ENCODE measurements at places on chromosomes 13 and 19.

- DNase-seq: no peak
Observed at GRCh38 chr13:95233026-95233635, 68.1 kb downstream of the ABCC4 start.

GRCh38 chr19:56748378-56748777 lies 76.8 kb upstream of the ZNF835 start:
- DNase-seq: no peak

- no peak for DNase-seq
Observed at GRCh38 chr13:49641801-49642291, 13.5 kb downstream of the ARL11 start.

GRCh38 chr19:31436121-31436776 lies 87.0 kb upstream of the TSHZ3 start:
- no peak for DNase-seq

DNA sequence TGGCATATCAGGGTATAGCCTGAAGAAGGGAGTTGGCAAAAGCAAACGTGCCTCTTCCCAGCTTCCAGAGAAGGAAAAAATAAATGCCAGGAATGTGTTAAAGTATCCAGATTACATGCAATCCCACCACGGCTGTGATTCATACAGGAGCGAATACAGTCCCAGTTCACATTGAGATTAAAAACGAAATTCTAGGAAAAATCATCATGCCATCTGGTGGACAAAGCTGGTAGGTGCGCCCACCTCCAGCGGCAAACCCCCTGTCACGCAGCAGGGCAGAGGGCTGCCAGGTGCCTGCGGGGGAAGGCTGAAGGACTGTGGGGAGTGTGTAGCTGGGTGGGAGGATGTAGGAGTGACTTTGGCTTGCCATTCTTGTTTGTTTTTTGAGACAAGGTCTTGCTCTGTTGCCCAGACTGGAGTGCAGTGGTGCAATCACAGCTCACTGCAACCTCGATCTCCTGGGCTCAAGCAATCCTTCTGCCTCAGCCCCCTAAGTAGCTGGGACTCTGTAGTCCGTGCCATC lies 6.4 kb upstream of the DMWD start:
- peak; percentile 31 for DNase-seq

DNA sequence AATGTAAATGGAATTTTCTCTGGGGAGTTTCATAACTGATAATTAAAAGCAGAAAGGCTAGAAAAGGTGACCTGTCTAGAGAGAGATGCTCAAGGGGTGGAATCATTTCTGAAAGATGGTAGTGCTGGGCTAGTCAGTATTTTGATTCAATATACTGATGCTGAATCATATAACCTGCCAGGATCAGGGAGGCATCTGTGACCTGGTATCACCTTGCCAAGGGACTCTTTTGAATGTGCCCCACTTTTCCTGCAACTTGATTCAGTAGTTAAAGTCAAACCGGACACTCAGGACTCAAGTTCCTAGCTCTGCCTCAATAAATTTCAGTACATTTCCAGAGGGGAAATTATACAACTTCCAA lies 15.8 kb downstream of the LCP1 start:
- no peak for DNase-seq

DNA sequence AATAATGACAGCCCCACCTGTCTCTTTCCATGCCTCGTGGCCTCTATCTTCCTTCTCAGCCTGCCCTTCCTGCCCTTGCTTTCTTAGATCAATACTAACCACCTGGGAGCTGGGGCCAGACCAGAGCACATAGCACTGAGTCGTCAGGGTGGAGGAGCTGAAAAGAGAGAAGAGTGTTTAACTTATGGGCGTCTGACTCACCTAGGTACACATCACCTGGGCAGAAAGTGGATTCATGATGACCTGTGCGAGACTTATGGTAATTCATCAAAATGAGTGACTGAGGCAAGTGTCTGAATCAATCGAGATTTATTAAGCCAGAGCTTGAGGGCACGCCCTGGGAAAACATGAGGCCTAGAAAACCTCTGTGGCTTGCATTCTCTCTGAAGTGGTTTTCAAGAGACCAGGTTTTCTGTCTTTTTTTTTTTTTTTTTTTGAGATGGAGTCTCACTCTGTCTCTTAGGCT lies 19.2 kb downstream of the CEACAM6 start:
- no peak for DNase-seq

DNA sequence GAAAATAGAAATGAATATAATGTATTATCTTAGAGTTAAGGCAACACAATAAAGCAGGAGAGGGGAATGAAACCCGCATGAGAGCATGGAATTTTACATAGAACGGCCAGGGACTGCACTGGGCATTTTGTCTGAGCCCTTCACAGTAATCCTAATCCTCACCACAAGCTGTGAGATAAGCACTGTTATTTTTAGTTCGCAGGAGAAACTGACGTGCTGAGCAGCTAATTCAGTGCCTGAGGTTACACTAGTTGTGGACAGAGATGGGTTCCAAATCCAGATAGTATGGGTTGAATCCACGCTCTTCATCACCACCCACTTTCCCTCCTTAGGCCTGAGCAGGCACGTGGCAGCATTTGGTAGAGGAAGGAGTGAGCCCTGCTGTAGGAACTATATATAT lies 24.8 kb upstream of the ZNF527 start:
- no peak for DNase-seq

DNA sequence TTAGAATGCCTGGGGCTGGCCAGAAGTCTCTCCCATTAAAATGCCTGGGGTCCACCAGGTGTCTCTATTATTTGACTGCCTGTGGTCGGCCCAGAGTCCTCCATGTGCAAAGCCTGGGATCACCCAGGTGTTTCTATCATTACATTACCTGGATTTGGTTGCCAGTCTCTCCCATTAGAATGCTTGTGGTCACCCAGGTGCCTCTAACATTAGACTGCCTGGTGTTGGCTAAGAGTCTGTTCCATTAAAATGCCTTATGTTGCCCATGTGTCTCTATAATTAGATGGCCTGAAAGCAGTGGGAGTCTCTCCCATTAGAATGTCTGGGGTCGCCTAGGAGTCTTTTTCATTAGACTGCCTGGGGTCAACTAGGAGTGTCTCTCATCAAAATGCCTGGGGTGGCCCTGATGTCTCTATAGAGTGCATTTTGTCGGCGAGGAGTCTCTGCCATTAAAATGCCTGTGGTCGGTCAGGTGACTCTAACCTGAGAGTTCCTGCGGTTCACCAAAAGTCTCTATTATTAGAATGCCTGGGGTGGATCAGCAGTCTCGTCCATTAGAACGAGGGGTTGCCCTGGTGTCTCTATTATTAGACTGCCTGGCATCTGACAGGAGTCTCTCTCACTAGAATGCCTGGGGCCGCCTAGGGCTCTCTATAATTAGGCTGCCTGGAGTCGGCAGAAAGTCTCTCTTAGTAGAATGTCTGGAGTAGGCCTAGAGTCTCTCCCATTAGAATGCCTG lies 1540.5 kb downstream of the UQCRFS1 start:
- DNase-seq: no peak

DNA sequence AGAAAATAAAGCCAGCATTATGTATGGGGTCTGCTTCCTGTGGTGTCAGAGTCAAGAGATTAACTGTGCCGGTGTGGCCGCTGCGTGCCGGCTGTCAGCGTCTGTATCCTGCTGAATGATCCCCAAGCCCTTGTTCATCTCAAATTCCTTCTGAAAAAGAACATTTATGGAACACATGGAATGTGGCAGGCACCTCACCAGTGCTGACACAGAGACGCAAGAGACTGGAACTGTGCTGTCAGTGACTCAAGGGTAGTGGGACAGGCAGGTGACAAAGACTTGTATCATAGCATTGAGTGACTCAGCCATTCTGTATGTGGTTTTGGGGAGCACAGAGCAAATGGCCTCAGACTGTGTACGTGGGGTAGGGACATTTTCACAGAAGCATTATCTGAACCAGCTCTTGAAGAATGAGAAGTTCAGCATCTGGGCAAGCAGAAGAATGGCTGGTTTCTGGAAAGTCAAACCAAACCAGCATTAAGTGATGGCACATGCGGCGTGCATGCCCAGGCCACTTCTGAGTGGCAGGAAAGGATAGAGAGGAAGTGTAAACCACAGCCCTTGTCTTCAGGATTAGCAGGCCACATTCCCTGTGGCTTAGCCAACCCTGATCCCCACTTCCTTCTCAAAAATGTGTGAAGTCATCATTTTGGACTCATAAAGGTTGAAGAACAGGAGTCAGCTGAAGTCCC lies 54.0 kb upstream of the IRS2 start:
- DNase-seq: no peak

GRCh38 chr19:2181633-2181997 lies 17.9 kb downstream of the DOT1L start:
- DNase-seq: no peak

DNA sequence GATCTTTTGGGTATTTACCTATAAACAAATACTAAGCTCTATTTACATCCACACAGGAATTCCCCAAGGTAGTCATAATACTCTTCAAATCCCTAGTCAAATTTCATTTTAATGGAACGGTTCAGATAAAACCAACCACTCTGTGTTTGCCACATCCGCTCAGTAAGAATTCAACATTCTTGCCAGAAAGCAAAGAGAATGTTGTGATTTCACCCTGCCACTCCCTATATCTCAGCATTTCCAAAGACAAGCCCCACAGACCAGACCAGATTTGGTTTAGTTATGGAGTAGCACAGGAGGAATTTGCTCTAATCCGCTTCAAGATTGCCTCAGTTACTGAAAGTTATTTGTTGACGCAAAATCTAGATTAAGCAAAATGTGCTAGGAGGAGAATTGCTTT lies 105.6 kb upstream of the SERP2 start:
- DNase-seq: no peak

DNA sequence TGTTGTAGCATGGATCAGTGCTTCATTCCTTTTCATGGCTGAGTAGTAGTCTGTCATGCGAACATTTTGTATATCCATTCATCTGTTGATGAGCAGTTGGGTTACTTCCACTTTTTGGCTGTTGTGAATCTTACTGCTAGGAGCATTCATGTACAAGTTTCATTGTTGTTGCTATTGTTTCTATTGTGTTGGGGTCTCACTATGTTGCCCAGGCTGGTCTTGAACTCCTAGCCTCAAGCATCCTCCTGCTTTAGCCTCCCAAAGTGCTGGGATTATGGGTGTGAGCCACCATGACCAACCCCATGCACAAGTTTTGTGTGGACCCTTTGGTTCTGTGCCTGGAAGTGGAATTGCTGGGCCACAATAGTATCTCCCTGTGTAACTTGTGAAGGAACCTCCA lies 15.8 kb downstream of the SLC25A42 start:
- DNase-seq: no peak

- no peak for DNase-seq
Observed at GRCh38 chr19:39200066-39200802, 3.5 kb downstream of the NCCRP1 start.

GRCh38 chr13:96090240-96091101 lies 564 bp downstream of the HS6ST3 start:
- DNase-seq: no peak

DNA sequence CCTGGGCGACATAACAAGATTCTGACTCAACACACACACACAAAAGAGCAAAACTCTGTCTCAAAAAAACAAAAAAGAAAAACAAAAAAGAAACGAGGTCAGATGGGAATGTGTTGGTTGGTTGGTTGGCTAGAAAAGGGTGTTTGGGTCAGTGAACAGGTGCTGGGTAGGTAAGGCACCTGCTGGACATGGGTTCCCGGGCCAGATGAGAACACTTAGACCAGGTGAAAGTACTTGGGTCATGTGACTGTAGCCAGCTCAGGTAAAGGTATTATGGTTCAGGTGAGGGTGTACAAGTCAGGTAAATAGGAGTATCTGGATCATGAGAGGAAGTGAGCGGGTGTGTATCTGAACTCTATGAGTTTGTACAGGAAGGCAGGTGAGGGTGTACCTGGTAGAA lies 14.5 kb upstream of the ZNF414 start:
- DNase-seq: no peak

GRCh38 chr13:50361282-50361681 lies 346.0 kb downstream of the KCNRG start:
- no peak for DNase-seq

DNA sequence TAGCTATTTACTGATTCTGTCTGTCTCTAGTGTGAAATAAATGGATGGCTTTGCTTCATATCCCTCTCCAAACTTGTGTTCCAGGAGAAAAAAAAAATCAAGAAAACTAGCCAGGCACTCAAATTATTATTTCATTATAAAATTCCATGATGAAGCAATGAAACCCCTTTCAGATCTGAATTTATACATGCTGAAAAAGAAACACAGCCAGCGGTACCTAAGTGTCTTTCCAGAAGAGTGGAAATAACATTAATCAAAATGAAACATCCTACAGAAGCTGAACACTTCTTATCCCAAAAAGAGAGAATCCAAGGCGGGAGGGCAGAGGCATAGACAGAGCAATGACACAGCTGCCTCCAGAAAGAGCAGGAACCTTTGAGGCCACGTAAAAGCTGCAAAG lies 15.9 kb downstream of the ENOX1 start:
- DNase-seq: no peak

- no peak for DNase-seq
Observed at GRCh38 chr13:97238883-97239282, 16.8 kb downstream of the MBNL2 start.

- DNase-seq: no peak
Observed at GRCh38 chr13:113166681-113167080, 8.2 kb downstream of the PROZ start.

DNA sequence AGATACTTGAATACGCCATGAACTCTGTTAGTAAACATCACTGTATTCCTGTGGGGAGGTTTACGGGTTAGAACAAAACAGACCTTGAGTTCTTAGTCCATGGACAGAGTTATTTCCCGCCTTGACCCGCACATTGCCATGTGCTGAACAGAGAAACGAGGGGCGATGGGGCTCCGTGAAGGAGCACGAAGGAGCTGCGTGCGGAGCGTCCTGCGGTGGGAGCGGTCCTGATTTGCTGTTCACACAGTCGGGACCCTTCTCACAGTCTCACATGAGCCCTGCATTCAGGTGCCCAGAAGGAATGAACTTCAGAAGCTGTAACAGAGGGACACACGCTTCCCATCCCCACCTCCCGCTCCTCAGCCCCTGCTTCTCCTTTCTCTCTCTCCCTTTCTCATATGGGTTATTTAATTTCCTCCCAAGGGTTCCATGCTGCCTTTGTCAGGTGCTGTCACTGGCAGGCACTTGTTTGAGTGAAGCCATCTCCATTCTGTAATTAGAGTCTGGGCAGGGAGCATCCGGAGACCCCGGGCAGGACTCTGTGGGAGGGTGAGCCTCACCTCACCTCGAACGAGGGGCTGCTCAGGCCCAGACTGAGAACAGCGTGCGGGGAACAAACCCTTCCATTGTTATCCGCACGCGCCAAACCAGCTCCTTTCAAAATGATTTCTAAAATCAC lies 76.9 kb downstream of the TEX29 start:
- no peak for DNase-seq

DNA sequence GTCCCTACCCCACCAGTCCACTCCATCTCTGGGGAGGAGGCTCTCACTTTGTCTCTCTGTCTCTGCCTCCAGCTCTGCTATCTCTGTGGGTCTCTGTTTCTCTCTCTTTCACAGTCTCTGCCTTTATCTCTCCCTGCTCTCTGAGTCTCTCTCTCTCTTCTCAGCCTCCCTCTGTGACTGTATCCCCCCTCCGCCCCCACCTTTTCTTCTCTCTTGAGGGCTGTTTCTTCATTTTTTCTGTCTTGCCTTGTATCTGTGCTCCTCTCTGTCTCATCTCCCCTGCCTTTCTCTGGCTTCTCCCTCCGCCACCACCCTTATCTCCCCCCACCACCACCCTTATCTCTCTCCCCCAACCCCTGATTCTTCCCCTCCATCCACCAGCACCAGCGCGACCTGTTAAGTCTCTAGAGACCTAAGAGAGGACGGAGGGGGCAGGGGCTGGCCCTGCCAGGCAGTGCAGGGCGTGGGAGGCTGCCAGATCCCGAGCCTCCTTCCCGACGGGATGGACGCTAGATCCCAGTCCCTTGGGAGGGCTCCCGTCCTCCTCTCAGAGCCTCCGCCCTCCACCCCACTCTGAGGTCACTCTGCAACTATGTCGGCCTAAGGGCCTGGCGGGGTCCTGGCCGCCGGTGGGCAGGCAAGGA lies 1.0 kb downstream of the AXL start:
- no peak for DNase-seq

Measured in stimulated activated CD8-positive, alpha-beta memory T cell treated with anti-CD3 and anti-CD28 coated beads, Interleukin-7, amount 100 ng/mL, for 1 hour (primary cell).